ENCODE measurements at places on chromosomes 3 and 15.

DNA sequence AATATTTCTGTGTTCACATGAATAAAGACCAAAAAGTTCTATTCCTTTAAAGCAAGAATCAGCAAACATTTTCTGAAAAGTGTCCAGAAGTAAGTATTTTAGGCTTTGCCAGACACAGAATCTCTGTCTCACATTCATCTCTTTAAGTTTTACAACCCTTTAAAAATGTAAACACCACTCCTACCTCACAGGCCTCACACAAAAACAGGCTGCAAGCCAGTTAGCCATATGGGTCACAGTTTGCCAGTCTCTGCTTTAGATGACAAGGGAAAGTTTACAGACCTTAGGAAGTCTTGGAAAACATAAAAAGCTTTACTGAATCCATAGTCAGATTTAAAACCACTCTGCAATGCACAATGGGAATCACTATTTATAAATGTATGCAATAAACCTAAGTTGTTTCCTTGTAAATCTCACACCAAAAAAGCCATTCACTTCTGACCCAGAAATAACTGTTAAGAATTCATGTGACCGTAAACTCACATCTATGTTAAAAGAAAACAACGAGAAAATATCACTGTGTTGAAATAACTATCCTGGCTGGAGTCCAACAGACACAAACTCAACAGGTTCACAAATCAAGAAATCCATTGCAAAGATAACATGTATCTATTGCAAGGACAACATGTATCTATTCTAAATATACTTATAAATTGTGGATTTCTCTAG lies 308.2 kb downstream of the ULK4 start:
- DNase-seq, result no peak

GRCh38 chr3:102017784-102018183 lies 168.5 kb downstream of the NFKBIZ start:
- no peak for DNase-seq

- no peak for DNase-seq
Observed at GRCh38 chr3:32821686-32822296, 4.0 kb downstream of the TRIM71 start.

- DNase-seq, result no peak
Observed at GRCh38 chr3:126482503-126483255, 7.0 kb upstream of the ZXDC start.

Data from B cell (primary cell).